ENCODE measurements at places on chromosomes 7 and 10.

GRCh38 chr7:26603631-26604030 lies 260.8 kb downstream of the SKAP2 start:
- no peak for DNase-seq

- no peak for DNase-seq
These were observed 29.3 kb downstream of the AFAP1L2 start for GRCh38 chr10:114375047-114375446.

- DNase-seq = no peak
These were observed 233.3 kb downstream of the LRRN3 start for GRCh38 chr7:111324228-111324627.

GRCh38 chr10:103690281-103690680 lies 165.1 kb downstream of the SH3PXD2A start:
- DNase-seq = no peak

- no peak for DNase-seq
These were observed 20.5 kb upstream of the SERPINE1 start for GRCh38 chr7:101106386-101106785.

- DNase-seq = no peak
These were observed 80.0 kb downstream of the C7orf25 start for GRCh38 chr7:42831718-42832522.

- no peak for DNase-seq
These were observed 737.2 kb upstream of the ANKRD30A start for GRCh38 chr10:36388166-36388565.

- no peak for DNase-seq
These were observed 1.3 kb upstream of the TNRC18 start for GRCh38 chr7:5424749-5425506.

DNA sequence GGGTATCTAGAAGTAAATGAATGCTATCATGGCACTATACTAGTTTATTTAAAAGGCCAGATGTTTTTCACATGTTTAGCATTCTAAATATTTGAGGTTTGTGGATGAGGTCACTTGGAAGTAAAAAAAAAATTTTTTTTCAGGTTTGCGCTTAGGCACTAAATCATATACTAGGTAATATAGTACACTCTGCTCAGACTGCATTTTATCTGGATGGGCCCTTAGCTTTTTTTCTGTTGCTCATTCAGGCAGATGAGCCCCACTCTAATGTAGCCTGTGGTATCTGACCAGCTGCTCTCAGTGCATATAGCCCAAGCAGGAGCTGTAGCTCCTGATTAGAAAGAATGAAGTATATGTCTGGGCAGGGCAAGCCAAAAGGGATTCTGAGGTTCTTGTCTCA lies 210.1 kb downstream of the AUTS2 start:
- DNase-seq = no peak

Data from stimulated activated CD8-positive, alpha-beta memory T cell treated with anti-CD3 and anti-CD28 coated beads, Interleukin-4, amount 100 ng/mL, for 1 hour (primary cell).